Pancreas (tissue), 10 donors: ENCODE measurements at places on chromosomes 1 and 21. TPM values are rescaled to one million over a fixed set of nuclear protein-coding genes. Genes with fewer than 3 reads are reported as not detected.
A peak's percentile ranks its signal among the peaks of the same experiment; 100 is the strongest.

The LY9 gene
- polyA plus RNA-seq = not detected

The DNAI4 gene
- 2.3 TPM for polyA plus RNA-seq

The CDC42BPA gene
- 5.3 TPM for polyA plus RNA-seq

The NOS1AP gene
- 0.40 TPM for polyA plus RNA-seq

The DMRTA2 gene
- polyA plus RNA-seq = not detected

The MTARC2 gene
- 15.9 TPM for polyA plus RNA-seq

The CAMSAP2 gene
- 4.7 TPM for polyA plus RNA-seq

The PTPN22 gene
- 0.57 TPM for polyA plus RNA-seq

The OR2T1 gene
- polyA plus RNA-seq = not detected

The CNN3 gene
- polyA plus RNA-seq = 49.4 TPM

GRCh38 chr1:29364101-29364678 is 127.9 kb downstream of the PTPRU start:
- DNase-seq = no peak

- DNase-seq = no peak
These were observed 6.0 kb downstream of the TRABD2B start for GRCh38 chr1:47991187-47991586.

DNA sequence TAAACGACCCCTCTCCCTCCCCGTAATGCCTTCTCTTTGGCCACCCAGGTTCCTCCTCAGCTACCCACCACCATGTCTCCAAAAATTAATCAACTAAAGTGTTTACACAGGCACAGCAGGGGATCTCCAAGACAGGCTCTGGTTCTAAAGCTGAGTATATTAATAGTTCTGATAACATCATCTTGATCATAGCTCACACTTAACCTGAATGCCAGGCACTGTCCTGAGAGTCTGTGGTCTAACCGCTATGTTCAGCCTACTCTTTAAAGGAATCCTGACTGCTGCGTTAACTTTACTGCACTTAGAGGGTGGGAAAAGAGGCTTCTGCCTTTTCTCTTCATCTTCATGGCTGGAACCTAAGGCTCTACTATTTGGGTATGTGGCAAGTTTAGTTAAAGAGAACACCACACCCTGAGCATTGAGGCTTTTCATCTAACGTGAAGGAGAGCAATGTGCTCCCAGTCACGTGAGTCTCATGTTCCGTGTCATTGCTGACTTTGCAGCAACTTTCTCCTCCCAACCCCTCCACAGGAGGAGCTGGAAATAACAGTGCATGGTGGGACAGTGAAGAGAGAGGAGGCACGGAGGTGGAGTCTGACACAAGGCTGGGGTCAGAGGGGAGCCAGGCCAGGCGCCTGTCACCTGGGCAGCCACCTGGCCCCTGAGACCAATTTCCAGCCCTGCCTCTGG is 86.4 kb downstream of the FAM78B start:
- DNase-seq = no peak

DNA sequence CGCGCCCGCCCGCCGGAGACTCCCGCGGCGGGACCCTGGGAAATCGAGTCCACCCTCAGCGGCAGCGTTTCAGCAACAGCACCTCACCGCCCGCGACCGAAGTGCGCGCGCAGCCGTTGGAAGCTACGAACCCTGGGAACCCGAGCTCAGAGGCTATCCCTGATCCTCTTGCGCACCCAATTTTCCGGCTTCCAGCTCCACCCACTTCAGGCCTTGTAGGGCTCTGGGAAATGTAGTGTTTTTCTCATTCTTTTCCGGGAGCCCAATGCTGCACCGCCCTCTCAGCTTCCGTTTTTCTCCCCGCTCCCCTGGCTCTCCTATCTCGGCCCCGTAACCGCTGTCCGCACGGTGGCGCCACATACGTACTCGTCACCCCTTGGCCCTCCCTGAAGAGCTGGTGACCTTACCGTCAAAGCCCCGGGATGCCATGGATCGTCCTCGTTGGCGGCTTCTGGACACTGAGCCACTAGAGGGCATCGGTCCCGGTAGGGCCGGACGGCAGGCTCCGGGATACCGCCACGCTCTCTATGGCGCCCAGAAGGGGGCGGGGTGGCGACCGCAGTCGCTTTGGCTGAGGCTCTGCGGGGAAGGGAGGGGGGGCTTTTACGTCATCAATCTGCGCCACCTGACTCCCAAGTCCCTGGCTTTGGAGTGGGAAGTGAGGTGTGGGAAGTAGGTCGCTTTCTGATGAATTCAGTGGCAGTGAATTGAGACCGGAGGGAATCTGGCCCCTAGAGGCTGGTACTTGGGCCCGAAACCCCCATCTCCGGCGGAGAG is at the start of the genes ODR4 and TPR:
Gene ODR4 (plus strand): TSS at position 687 of the 777 bp plus-strand sequence. CDS start 3,948 bp downstream, outside the sequence.
Gene TPR (minus strand): TSS at position 102 of the 777 bp plus-strand sequence. CDS start 225 bp downstream, outside the sequence.
- peak; percentile 98 for DNase-seq

- DNase-seq = no peak
These were observed 175.4 kb upstream of the COA6 start for GRCh38 chr1:234197839-234198238.

GRCh38 chr1:206514813-206515387 is 7.6 kb downstream of the RASSF5 start:
- no peak for DNase-seq

- no peak for DNase-seq
These were observed 64.6 kb upstream of the TARDBP start for GRCh38 chr1:10947691-10948462.

DNA sequence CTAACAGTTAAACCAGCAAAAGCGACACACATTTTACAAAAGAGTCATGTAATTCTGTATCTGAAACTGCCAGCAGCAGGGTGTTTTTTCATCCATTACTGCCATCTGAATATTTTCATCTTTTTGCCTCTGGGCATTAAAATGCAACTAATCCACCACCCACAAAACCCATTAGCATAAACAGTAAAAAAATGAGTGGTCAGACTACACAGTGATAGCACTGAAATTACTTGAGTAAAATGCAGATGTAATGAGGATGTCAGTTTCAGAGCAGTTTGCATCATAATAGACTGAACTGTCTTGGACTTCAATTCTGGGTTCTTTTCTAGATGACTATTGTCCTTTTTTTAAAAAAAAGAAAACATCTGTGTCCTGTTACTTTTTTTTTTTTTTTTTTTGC is 132.3 kb downstream of the GABPA start:
- DNase-seq = no peak

DNA sequence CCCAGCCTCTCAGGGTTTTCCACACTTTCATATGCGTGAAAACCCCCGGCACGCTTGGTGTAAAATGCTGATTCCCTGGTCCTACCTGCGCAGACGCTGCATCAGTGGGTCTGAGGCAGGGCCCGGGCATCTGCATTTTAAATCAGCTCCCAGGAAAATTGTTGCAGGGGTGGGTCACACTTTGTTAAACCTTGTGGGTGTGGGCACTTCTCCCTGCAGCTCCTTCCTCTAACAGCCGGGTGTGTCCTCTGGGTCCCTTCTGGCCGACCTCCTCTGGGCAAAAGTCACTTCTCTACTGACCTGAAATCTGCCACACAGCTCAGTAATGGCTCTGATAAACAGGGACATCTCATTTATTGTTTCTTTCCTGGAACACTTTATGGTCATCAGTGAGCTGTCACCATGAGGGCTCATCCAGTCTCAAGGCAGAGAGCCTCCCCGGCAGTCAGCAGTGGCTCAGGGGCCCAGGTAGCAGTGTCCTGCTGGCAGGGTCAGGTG is 52.8 kb upstream of the TMPRSS2 start:
- DNase-seq = no peak

DNA sequence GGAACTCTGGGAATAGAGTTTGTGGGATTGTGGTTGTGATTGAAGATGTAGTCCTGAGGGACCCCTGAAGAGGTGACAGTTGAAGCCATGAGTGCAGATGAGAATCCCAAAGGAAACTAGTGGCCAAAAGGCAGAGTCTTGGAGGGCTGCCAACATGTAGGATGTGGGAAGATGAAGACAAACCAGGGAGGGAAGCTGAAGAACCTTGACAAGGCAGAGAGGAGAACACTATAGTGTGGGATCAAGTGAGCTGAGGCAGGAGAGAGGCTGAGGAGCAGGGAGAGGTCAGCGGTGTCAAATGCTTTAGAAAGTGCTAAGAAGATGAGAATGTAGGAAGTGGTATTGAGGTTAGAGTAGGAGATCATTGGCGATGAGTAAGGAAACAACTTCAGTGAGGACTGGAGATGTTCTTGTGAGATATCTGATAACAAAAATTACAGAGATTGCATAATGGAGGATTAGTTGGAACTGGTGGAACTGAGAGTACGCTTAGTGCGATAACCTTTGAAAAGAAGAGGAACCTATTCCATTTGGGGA is 88.5 kb upstream of the VCAM1 start:
- DNase-seq = no peak

GRCh38 chr1:154821083-154821482 is 49.0 kb downstream of the KCNN3 start:
- no peak for DNase-seq

DNA sequence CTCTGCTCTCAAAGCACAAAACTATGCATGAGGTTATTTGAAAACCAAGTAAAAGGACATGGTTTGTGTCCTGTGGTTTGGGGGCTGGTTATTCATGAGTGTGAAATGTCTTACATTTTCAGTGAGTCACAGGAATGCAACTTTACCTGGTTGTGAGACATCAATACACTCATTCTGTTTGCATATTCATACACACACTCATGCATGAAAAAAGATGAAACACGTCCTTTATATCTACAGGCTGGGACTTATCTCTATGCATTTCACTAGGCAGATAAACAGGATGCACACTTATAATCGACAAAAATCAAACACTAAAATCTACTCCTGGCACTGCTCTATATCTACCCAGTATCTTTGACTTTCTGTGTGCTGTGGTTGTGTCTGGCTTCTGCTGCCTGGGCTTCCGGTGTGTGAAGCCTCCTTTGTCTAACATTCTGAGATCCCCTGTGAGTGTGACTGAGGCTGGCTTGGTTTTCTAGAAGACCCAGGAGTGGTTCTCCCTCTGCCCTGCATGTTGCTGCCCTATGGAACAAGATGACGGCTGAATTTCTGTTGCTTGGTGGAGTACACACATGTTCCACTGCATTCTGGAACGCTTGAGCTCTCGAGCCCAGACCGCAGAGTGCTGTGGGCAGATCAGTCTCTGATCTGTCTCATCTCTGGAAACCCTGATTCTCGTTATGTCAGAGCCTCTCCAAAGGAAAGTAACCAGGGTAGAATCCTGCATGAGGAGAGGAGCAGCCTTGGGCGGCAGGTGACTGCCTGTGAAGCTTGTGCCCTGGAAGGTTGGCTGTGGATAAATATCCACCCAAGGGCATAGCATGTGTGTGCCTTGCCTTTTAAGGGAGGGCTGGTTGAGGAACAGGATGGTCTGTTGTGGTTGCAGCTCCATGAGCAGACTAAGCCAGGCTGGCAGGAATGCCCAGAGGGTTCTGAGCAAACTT is 19.7 kb upstream of the FASLG start:
- no peak for DNase-seq

DNA sequence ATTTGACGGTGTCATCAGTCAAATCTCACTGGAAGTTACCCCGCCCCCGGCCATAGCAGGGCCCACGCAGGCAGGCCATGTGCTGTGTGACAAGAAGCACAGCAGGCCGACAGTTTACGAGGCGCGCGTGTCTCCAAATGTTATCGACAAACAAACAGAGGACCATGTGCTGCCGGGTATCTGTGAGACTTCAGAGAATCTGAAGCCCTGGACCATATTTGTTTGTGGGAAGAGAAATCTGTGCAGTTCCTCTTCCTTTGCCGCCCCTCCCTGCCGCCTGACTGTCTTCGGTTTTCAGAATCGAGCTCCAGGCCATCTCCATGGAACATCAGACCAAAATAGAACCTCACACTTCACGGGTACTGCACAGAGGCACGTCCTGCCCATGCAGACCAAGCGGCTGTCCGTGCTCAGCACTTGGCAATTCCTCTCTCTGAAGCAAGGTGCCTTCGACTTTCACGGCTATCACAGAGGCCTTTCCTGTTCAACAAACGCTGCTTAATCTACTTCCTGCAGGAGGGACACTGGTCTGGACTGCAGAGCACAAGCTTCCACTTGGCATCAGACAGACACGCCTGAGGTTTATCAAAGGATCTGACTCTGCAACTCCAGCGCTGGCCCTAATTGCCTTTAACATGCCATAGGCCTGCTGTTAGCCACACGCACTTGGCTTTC is 135.7 kb upstream of the KRTAP19-8 start:
- no peak for DNase-seq

GRCh38 chr1:171715813-171716251 is 26.0 kb downstream of the VAMP4 start:
- DNase-seq = no peak

- no peak for DNase-seq
These were observed 7.5 kb downstream of the MDM4 start for GRCh38 chr1:204523605-204524215.

DNA sequence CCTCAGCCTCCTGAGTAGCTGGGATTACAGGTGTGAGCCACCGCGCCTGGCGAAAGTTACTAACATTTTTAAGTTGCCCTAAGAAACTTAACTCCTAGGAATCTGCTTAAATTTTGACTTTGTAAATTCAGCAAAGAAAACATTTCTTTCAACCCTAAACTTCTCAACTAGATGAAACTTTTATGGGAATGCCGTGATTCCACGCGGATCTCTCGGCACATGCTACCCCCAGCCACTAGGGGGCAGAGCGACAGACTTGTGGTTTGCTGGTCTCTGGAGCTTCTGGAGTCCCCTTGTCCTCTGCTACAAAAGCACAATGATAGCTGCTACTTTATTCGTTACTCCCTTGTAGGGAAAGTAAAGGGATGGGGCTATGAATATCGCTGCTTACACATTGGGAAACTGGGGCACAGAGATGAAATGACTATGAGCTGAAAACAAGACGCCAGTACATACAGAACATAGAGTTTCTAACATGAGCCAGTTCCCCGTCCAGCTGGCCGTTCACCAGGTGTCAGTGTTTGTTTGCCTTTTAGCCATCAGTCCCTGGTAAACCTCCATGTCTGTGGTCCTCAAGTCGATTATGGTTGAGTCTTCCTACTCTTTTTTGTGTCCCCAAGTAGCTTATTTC is 114.7 kb downstream of the PBX1 start:
- DNase-seq = no peak

DNA sequence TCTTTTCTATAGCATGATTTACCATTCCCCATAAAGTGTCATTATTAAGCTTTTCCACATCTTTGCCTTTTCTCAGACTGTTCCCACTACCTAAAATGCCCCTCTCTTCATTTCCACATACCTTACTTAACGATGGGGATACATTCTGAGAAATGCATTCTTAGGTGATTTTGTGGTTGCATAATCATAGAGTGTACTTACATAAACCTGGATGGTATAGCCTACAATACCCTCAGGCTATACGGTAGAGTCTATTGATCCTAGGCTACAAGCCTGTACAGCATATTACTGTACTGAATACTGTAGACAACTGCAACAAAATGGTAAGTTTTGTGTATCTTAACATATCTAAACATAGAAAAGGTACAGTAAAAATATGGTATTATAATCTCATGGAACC is 54.8 kb upstream of the MUTYH start:
- DNase-seq = no peak

- DNase-seq = no peak
These were observed 7.2 kb upstream of the RNU1-1 start for GRCh38 chr1:16521288-16521583.

DNA sequence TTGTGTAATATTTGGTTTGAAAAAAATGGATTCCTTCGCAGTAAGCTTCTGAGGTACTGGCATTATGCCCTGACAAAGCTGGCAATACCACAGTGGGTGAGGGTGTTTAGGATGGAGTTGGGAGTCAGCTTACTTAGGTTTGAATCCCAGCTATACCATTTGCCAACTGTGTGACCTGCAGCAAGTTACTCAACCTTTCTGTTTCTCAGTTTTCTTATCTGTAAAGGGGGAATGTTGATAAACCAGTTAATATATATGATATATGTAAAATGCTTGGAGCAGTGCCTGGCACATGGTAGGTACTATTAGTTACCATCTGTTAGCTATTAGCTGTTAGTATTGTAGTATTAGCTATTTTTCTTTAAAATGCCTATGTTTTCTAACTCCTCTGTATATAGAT is 4.9 kb upstream of the HDGF start:
- no peak for DNase-seq
